Activated gamma-delta T cell (primary cell): ENCODE measurements at places on chromosomes 12 and 14.

DNA sequence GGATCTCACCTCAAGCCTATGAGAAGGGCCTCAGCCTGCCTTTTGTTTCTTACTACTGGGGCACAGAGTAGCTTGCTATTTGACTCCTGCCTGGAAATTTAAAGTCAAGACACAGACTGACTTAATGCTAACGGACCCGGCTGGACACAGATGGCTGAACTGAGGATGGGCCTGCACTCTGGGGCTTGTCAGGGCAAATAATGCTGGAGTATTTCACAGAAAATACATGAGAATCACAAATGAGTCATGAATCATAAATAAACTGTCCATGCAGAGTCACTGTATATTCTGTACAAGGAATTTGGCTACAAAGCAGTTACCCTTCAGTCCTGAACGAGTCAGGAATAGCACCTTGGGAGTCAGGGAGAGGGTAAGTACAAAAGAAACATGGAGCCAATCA, 683.2 kb upstream of the FOXG1 start:
- no peak for DNase-seq

GRCh38 chr12:116066381-116067230, 210.9 kb downstream of the MED13L start:
- DNase-seq, result no peak

DNA sequence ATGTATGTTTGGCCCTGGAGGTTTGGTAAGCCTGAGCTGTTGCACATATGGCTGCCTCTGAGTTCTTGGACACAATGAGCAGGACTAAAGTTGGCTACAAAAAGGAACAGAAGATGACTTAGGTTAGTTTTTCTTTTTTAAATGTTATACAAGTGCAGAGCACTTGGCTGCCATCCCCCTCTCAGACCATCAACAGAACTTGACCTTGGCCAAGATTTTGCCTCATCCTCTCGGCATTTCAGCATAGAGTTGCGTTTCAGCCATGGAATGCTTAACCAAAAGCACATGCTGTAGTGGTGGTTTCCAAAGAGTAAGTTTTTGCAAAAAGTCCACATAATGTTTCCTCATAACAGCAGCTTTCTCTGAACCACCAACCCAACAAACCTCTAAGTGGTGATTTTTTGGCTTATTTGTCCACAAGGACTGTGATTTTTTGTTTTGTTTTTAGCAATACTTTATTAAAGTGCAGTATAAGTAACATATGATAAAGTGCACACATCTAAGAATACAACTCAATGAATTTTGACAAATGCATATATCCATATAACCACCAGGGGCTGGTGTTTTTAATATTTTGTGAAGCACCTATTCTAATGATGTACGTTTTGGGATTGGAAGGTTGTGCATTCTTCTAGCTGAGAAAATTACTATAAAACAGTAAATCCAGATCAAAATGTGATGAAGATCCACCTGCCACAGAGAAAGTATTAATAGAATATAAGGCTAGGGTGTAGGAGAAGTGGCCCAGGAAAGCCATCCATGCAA, 12.1 kb upstream of the GALNT16 start:
- no peak for DNase-seq

DNA sequence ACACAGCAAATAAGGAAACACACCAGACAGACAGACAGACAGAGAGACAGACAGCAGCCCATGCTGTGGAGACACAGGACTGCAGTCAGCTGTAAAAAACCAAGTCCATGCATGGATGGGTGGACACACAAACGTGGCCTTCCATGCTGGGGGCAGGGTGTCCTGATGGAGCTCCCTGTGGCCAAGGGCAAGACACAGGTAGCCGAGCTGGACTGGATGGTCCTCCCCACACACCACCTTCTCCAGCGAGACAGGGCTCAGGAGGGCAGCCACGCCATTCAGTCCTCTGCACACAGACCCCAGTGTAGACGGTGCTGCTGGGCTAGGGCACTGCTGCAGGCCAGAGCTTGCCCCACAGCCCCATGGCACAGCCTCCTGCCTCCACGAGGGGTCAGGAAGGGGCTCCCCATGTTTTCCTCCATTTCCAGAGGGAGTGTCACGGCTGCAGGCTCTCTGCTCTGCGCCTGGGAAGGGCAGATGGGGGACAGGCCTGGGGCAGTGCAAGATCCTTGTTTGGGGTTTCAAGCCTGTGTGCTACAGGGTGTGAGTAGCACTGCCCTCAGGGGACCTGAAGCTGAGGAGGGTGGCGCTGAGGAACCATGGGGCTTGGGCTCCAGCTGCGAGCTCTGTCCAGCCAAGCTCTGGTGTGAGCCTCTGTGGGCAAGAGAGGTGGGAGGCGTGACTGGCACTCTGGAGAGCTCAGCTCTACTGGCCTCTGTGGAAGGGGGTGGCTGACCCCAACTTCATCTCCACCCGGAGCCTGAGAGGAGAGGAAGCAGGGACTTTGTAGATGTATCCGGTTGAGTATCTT, 67.9 kb downstream of the GALNT9 start:
- no peak for DNase-seq

- peak; percentile 58 for DNase-seq
Observed at GRCh38 chr12:124388679-124389137, 93.8 kb downstream of the RFLNA start.

DNA sequence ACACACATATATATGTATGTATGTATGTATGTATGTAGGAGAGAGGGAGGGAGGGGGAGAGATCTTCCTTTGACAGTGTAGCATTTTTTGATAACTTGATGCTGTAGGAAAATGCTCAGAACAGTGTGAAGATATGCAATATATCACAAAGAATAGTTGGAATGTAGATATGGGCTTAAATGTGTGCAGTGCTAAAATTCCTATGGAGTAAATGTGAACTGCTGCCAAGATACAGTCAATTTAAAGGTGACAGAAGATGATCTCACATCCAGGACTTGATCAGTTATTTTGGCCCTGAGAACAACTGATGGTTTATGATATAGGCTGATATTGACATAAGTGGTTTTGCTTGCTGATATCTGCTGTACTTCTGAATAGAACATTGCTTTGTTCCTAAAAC, 84.2 kb downstream of the DAAM1 start:
- DNase-seq, result no peak

DNA sequence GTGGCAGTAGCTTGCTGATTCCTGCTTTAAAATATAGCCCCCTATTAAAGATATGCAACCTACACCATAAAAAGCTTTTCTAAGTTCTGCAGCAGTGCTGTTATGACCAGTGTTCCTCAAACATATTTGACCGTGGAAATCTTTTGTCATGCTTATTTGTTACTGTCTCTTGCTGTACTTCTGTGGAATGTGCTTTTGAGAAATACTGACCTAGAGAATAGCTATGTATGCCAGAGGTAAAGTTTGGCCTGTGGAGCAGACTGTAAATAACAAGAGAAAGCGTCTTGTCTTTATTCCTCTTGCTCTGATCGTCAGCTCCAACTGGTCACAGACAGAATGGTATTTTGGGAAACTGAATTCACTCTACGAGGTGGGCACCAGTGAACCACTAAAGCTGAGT, 239.0 kb downstream of the FBXL14 start:
- DNase-seq, result no peak

DNA sequence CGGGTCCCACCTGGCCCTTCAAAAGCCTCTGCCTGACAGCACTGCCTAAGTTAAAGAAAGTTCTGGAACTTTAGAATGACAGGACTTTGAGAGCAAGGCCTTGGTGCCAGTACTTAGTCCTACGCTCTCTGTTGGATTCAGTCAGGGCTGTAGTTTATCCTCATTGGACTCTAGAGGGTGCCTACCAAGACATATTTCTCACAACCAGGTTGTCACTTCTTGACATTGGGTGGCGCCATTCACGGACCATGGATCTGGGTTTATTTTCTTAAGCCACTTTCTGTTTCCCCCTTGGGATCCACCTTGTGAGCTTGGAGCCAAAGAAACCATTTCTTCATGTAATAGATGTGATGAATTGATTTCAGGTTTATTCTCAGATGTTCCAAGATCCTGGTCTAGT, 787.0 kb upstream of the TBX3 start:
- DNase-seq, result no peak

DNA sequence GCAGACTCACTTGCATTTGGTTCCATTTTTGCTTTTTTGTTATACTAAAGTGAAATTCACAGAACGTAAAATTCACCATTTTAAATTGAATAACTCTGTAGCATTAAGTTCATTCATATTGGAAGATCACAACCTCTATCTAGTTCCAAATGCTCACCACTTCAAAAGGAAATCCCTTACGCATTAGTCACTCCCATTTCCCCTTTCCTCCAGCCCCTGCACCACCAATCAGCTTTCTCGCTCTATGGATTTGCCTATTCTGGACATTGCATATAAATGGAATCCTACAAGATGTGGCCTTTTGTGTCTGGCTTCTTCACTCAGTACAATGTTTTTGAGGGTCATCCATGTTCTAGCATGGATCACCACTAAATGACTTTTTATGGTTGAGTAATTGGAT, 294.5 kb downstream of the KSR2 start:
- no peak for DNase-seq

DNA sequence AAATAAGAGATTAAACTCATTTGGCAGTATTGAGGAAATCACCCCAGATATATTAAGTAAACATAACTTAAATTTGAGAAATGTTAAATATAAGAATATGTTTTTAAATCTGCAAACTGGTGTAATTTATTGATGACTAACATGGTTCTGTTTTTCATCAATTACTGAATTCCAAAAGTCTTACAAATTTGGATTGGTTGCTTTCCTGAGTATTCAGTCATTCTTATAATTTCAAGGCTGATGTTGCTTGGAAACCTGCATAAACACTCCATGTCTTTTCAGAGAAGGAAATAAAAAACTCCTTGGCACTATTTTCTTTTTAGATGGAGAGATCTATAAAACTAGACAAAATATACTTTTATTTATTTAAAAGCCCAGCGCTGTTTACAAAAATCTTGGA, 71.7 kb downstream of the NOVA1 start:
- DNase-seq, result no peak

- DNase-seq, result no peak
Observed at GRCh38 chr12:80838024-80838658, 99.6 kb downstream of the LIN7A start.

- DNase-seq, result no peak
Observed at GRCh38 chr12:45849289-45849688, 119.8 kb downstream of the ARID2 start.

DNA sequence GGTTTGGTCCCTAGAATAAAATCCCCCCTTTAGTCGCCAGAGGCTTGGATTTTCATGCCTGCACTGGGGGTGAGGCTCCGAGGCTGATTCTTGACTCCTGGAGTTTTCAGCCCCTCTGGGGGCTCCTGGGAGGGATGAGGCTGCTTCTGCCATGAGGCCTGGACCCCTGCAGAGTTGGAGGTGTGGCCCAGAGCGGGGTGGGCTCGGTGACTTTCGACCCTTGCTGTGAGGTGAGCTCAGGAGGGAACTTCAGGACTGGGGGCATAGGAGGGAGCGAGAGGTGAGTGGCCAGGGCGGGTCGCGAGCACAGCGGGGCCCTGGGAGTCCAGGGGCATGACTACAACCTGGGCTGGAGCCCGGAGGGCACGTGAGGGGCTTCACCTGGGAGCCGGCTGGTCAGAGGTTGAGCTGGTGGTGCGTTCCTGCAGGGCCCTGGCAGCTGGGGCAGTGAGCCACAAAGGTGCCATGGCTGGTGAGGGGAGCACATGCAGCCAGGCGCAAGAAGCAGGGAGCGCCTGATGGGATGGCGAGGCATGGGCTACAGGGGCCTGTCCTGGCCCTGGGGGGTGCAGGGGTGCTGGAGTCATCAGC, 168.2 kb downstream of the KIF26A start:
- no peak for DNase-seq

- DNase-seq, result no peak
Observed at GRCh38 chr14:90382491-90383125, 14.2 kb upstream of the CALM1 start.

DNA sequence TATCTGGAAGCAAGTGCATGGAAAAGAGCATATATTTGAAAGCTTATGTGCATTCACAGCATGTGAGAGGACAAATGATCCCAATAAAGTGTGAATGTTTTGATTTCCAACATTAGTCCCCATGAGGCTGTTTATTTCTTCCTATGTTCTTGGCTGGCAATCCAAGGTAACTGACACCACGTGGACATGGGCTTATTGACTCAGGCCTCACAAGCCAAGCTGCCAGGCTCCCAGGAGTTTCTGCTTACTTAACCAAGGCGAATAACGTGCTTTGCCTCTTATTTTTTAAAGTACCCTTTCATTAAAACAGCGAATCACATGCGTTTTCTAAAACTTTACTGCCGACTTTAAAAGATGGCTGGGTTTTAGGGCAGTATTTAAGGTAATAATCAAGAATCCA, 441.7 kb downstream of the FUT8 start:
- DNase-seq, result no peak

DNA sequence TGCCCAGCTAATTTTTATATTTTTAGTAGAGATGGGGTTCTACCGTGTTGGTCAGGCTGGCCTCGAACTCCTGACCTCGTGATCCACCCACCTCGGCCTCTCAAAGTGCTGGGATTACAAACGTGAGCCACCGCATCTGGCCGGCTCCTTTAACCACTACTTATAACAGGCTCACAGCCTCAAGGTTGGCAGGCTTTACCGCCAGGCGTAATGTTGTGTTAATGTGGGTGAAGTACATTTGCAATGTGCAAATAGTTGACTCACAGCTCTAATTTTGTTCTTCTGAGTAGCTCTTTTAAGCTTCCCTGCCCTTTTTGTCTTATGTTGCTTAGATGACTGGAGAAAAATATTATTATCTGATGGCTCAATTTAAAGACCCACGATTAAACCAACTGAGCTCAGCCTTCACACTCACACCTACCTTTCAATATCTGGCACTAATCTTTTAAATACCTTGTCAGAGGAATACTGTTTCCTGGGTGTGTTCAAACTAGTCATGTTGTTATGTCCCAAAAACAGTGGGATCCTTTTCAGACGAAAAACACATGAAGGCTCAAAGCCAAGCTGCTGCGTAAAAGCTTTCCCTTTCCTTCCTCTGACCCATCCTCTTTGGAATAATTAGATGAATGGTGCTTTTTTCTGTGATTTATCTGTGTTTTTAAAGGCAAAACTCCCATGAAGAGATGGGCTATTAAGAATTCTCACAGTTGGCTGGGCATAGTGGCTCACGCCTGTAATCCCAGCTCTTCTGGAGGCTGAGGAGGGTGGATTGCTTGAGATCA, 57.2 kb upstream of the USP44 start:
- DNase-seq, result no peak

GRCh38 chr12:111439657-111440151, 34.0 kb downstream of the SH2B3 start:
- no peak for DNase-seq

DNA sequence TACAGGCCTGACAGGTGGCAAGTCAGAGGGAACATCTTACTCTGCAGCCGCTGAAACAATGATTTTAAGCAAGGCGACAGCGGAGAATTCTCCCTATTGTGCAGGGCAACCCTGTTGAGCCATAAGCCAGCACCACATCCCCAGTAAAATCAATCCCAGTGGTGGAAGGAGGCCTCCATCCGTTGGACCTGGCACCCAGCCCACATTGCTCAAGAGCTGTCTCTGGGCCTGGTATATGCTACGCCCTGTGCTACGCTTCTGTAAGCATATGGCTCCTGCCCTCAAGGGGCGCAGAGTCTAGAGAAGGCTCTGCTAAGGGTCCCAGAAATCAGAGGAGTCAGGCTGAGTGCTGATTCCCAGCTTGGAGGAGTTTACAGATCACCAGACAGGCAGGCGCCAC, 265.5 kb downstream of the CACNA1C start:
- no peak for DNase-seq

GRCh38 chr12:27498149-27498548, 25.9 kb upstream of the PPFIBP1 start:
- DNase-seq, result no peak

GRCh38 chr12:23921099-23921856, 28.2 kb downstream of the SOX5 start:
- no peak for DNase-seq

- no peak for DNase-seq
Observed at GRCh38 chr12:49838973-49839633, 3.8 kb downstream of the BCDIN3D start.

- DNase-seq, result no peak
Observed at GRCh38 chr14:39023939-39024871, 78.8 kb downstream of the SEC23A start.
